Caco-2 (cell line): ENCODE measurements at places on chromosomes 11 and 22. TPM values are rescaled to one million over a fixed set of nuclear protein-coding genes. Genes with fewer than 3 reads are reported as not detected.

DNA sequence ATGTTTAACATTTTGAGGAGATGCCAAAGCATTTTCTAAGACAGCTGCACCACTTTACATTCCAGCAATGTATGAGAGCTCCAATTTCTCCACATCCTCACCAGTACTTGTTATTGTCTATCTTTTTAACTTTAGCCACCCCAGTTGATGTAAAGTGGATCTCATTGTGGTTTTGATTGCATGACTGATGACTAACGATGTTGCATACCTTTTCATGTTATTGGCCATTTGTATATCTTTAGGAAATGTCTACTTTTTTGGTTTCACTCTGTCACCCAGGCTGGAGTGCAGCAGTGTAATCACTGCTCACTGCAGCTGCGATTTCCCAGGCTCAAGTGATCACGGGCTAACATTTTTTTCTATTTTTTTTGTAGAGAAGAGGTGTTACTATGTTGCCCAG, 8.9 kb downstream of the TTC28 start:
- no peak for DNase-seq
- H3K36me3 ChIP-seq, result no peaks in the 10 kb centered on the region
- no peak overlapping the region for H3K27ac ChIP-seq
- H3K27me3 ChIP-seq, result no peaks in the 10 kb centered on the region
- no peaks in the 10 kb centered on the region for H3K4me1 ChIP-seq

TTC28 gene
- total RNA-seq, result 12.0 and 12.9 TPM in 2 replicates

SAA2 gene
- not detected in 2 replicates for total RNA-seq

GRCh38 chr11:120061761-120062560, 76.0 kb downstream of the TRIM29 start:
- H3K36me3 ChIP-seq, result no peaks in the 10 kb centered on the region
- H3K4me1 ChIP-seq, result no peaks in the 10 kb centered on the region; the same call in 1 of the 2 replicates
- H3K4me3 ChIP-seq, result no peak overlapping the region

GRCh38 chr11:16737818-16738192, 642 bp upstream of the C11orf58 start:
- DNase-seq, result no peak
- H3K27ac ChIP-seq, result no peak overlapping the region
- peaks cover 4% of the 10 kb centered on the region; the same call in 1 of the 2 replicates for H3K4me1 ChIP-seq
- H3K36me3 ChIP-seq, result peaks cover 4% of the 10 kb centered on the region
- no peaks in the 10 kb centered on the region for H3K27me3 ChIP-seq
- peak overlapping the region; percentile 68 for H3K4me3 ChIP-seq

PANX3 gene
- not detected in 2 replicates for total RNA-seq

DNA sequence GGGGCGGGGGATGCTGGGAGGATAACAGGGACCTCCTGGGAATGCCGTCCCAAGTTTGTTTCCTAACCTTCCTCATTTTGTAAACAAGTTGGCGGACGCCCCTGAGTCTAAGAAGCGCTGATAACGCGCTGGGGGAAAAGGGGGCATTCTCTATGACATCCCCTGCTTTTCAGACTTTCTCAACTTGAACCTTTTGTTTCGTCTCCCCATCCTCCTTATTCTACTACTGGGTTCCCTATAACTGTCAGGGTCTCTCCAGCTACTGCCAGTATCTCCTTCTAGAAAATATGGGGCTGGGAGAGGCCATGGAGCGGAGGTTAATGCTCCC, 654 bp downstream of the TMEM86A start:
- DNase-seq, result no peak
- peaks cover 1% of the 10 kb centered on the region for H3K27me3 ChIP-seq
- H3K4me1 ChIP-seq, result peaks cover 4% of the 10 kb centered on the region
- peak overlapping the region; percentile 60 for H3K4me3 ChIP-seq
- no peaks in the 10 kb centered on the region for H3K36me3 ChIP-seq

BCL2L13 gene
- total RNA-seq, result 33.7 and 34.3 TPM in 2 replicates

WNT11 gene
- total RNA-seq, result 22.6 and 29.0 TPM in 2 replicates

DNA sequence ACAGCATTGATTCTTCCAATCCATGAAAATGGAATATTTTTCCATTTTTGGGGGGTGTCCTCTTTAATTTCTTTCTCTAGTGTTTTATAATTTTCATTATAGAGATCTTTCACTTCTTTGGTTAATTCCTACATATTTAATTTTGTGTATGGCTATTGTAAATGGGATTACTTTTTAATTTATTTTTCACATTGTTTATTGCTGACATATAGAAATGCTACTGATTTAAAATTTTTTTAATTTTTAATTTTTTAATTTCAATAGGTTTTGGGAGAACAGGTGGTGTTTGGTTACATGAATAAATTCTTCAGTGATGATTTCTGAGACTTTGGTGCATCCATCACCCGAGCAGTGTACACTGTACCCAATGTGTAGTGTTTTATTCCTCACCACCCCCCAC, 26.6 kb upstream of the OOSP4B start:
- no peaks in the 10 kb centered on the region for H3K36me3 ChIP-seq
- H3K27ac ChIP-seq, result no peak overlapping the region
- no peak for DNase-seq
- H3K4me1 ChIP-seq, result no peaks in the 10 kb centered on the region
- no peaks in the 10 kb centered on the region for H3K27me3 ChIP-seq

- H3K36me3 ChIP-seq, result no peaks in the 10 kb centered on the region
- H3K27ac ChIP-seq, result no peak overlapping the region
- no peaks in the 10 kb centered on the region for H3K27me3 ChIP-seq
- H3K4me3 ChIP-seq, result no peak overlapping the region
These were observed 28.7 kb downstream of the CECR2 start for GRCh38 chr22:17397756-17398547.

DNA sequence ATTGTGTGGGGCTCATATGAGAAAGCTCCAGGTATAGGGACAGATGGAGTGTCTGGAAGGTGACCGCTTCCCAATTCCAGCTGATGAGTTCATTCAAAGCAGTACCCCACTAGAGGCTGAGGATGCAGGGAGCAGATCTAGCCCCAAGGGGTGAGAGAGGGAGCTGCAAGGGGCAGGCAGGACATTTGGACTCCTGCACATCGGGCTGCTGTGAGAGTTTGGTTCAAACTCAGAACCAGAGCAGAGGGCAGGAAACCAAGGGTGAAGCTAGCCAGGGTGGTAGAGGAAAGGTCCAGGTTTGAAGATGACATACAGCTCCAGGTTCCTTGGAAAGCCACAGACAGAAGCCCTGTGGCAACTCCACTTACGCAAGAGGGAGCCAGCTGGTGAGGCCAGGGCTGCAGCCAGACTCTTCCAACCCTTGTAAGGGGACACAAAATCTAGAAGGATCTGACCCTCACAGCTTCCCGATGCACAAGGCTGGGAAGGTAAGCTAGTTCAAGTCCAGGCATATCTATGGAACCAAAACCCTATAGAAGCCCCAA, 1.9 kb downstream of the CSNK2A3 start:
- no peak overlapping the region for H3K27ac ChIP-seq
- peaks cover 8% of the 10 kb centered on the region; the same call in 1 of the 2 replicates for H3K4me1 ChIP-seq
- H3K27me3 ChIP-seq, result no peaks in the 10 kb centered on the region
- DNase-seq, result no peak
- no peak overlapping the region for H3K4me3 ChIP-seq

EHF gene
- total RNA-seq, result 0.11 and 0.21 TPM in 2 replicates

- H3K36me3 ChIP-seq, result no peaks in the 10 kb centered on the region
- no peak overlapping the region for H3K4me3 ChIP-seq
- no peak overlapping the region for H3K27ac ChIP-seq
- no peak for DNase-seq
These were observed 2.2 kb downstream of the OR51E1 start for GRCh38 chr11:4645974-4646373.

BACE1 gene
- total RNA-seq, result 11.0 and 11.2 TPM in 2 replicates

RHOD gene
- total RNA-seq, result 14.2 and 17.1 TPM in 2 replicates

GRCh38 chr22:49305966-49306631, 521.6 kb downstream of the BRD1 start:
- no peak overlapping the region for H3K27ac ChIP-seq
- no peaks in the 10 kb centered on the region; the same call in 1 of the 2 replicates for H3K27me3 ChIP-seq
- no peak for DNase-seq

- H3K36me3 ChIP-seq, result no peaks in the 10 kb centered on the region; the same call in 1 of the 2 replicates
- H3K4me3 ChIP-seq, result no peak overlapping the region
- no peaks in the 10 kb centered on the region for H3K4me1 ChIP-seq
These were observed 7.3 kb upstream of the RGL4 start for GRCh38 chr22:23683545-23683944.

- no peak for DNase-seq
- no peaks in the 10 kb centered on the region for H3K4me1 ChIP-seq
- H3K27ac ChIP-seq, result no peak overlapping the region
- H3K27me3 ChIP-seq, result 0 out of 2 replicates have a peak, but pooled peaks cover 1% of the 10 kb centered on the region
- no peak overlapping the region for H3K4me3 ChIP-seq
- no peaks in the 10 kb centered on the region for H3K36me3 ChIP-seq
These were observed 18.0 kb downstream of the PKNOX2 start for GRCh38 chr11:125182573-125182972.
